CD14-positive monocyte (primary cell): ENCODE measurements at places on chromosomes 1 and 21.

GRCh38 chr1:216045400-216045799 lies 377.8 kb downstream of the USH2A start:
- no peak for DNase-seq

- DNase-seq: no peak
Observed at GRCh38 chr1:28796352-28797211, 15.4 kb upstream of the OPRD1 start.

DNA sequence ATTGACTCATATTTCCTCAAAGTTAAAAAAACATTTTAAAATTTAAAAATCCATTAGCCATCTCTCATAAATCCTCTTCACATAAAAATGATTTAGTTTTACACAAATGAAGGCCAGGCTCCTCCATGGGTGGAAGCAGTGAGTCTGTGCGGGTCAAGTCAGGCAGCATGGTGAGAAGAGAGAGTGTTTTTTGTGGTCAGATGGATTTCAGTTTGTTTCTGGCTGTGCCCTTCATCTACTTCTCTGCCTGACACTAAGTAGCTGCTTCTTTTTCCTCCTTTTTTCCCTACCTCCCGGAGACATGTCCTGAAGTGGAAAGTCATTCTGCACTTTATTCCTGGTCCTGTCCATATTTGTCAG lies 10.3 kb downstream of the PLA2G4A start:
- DNase-seq: peak; percentile 10

GRCh38 chr1:3053986-3054385 lies 15.0 kb upstream of the PRDM16 start:
- no peak for DNase-seq

- DNase-seq: no peak
Observed at GRCh38 chr1:3314491-3315381, 139.7 kb upstream of the ARHGEF16 start.

DNA sequence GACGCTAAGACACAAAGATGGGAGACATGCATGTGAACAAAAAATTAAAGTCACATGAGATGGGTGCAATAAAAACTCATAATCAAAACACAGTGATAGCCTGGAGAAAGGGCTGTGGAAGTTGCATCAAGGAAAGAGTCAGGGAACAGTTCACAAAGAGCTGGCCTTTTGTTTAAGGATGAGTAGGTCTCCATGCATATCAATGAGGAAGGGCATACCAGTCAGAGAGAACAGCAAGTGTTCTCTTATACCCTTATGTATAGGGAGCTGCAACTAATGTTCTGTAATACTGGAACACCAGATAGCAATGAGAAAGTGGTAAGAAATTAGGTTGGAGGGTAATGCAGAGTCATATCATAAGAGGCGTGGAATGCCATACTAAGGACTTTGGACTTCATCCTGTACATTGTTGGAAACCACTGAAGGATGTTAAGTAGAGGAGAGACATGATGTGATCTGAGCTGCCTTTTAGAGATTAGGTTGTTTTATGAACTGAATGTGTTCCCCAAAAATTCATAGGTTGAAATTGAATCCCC lies 46.7 kb upstream of the SAMD13 start:
- DNase-seq: no peak

DNA sequence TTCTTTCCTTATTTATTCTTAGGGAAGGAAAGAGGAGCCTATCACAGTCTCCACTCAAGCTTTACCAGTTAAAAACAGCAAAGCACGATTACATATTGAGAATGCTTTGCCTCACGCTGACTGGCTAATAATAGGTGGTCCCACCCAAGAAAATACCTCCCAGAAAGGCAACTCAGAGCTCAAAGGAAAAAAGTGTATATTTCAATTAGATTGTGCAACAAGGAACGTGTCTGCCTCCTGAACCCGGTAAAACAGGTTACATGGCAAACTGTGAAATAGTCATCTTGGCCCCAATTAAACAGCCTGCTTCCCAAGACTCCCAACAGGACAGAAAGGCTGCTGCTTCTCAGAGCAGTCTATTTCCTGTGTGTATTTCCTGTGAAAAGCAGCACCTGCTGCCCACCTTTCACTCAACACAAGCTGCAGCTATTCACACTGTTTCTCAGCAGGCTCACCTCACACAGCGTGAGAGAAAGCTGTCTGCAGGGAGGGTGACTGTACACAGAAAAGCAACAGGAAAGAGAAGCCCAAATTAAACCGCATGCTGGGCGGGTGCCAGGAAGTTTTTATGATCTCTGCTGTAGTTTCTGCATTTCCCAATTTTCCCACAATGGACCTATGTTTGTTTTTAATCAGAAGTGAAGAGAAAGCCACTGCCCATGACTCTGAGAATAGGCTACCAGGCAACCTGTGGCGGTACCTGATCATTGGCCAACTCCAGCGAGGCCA lies 44.0 kb downstream of the URB1 start:
- DNase-seq: no peak

DNA sequence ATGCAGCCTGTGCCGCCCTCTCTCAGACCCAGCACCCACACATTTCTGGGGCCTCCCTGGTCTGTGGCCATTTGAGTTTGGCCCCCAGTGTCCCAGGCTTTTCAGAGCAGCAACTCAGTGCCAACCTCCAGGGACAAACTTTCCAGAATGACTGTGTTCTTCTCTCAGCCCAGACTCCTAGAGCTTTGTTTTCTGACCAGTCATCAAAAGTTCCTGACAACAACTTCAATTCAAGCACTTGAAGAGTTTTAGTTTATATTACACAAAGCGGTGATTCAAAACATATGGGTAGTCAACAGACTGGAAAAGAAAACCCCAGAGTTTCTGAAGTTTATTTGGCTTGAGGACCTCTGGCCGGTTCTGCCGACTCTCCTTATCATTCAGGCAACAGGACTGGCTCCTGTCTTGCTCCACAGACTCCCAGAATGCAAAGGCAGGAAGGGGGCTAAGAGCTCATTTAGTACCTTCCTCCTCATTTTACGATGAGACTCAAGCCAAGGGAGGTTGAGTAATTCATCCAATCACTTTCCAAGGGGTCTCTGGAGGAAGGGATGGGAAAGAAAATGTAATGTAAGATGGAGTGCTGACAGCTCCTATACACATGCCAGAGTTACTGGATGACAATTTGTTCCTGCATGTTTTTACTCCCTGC lies 27.0 kb upstream of the TIAM1 start:
- no peak for DNase-seq

- no peak for DNase-seq
Observed at GRCh38 chr1:203914292-203914691, 52.9 kb downstream of the SNRPE start.

DNA sequence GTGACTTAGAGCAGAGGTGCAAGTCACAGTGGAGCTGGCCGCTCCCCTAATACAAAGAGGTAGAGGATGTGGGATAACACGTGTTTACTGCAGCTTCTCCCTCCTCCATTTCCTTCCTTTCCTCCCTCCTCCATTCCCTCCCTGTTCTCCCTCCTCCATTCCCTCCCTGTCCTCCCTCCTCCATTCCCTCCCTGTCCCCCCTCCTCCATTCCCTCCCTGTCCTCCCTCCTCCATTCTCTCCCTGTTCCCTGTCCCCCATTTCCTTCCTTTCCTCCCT lies 124.0 kb downstream of the CRYAA start:
- DNase-seq: no peak

GRCh38 chr21:25682382-25682781 lies 43.3 kb downstream of the JAM2 start:
- no peak for DNase-seq

GRCh38 chr1:208835097-208835463 lies 590.9 kb upstream of the PLXNA2 start:
- no peak for DNase-seq

- DNase-seq: no peak
Observed at GRCh38 chr1:203000217-203000944, 6.8 kb upstream of the TMEM183A start.

DNA sequence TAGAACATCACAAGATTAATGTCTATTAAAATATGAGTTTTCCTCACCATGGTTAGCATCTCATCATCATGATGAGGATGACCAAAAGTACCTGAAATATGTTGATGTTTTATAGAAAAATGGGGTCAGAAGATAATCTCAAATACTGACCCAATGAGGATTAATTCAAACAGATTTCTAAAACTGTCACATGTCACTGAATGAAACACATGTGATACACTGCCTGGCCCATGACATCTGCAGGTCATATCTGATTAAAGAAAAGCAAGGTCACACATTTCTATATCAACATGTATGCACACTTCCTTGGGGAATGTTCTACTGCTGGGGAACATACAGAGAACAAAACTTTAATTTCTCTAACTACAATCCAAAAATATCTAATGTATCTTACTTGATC lies 470.6 kb upstream of the ADGRL2 start:
- DNase-seq: no peak

DNA sequence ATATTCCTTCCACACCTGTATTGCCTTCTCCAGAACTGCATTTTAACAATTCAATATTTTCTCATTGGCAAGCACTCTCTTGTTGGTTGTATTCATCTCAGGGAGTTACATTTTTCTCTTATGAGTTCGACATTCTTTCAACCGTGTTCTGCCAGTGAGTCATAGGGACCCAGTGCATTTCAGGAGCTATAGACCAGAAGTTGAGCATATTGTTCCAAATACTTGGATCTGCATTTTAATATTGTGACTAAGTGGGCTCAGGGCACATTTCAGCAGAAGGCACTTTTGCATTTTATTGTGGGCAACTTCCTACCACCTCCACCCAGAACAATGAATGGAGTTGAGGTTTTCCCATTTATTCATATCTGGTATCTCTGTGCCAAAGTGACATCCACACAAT lies 132.8 kb downstream of the TNFSF18 start:
- DNase-seq: no peak

DNA sequence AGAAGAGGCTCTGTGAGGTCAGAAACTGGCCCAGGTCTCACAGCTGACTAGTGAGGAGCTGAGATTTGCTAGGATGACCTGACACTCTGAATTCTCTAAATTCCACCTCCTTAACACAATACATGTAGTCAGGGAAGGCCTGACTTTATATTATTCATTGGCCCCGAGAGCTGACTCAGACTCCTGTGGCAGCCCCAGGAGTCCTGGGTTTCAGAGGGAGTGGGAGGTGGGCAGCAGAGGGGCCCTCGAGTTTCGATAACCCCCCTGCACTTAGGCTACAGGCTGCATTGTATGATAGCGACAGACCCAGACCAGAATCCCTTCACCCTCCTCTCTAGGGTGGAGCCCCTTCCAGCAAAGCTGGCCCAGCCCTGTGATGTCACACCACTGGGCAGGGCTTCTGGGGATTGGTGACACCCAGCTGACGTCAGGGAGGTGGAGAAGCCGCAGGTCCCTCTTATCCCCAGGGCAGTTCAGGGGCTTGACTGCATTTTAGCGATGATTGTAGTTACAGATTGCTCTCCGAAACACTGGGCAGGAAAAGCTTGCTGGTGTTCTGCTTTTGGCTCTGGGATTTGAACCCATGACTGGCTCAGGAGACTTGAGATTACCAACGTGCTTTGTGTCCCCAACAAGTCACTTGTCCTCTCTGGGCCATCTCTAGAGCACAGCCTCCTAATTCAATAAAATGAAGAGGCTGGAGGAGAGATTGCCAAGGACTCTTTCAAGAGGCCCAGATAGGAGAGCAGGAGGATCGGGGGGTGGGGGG lies 17.0 kb upstream of the GPR37L1 start:
- DNase-seq: no peak

- DNase-seq: peak; percentile 60
Observed at GRCh38 chr1:178031856-178032320, 62.0 kb upstream of the RASAL2 start.

- no peak for DNase-seq
Observed at GRCh38 chr1:13970631-13971247, 270.8 kb downstream of the PRDM2 start.

DNA sequence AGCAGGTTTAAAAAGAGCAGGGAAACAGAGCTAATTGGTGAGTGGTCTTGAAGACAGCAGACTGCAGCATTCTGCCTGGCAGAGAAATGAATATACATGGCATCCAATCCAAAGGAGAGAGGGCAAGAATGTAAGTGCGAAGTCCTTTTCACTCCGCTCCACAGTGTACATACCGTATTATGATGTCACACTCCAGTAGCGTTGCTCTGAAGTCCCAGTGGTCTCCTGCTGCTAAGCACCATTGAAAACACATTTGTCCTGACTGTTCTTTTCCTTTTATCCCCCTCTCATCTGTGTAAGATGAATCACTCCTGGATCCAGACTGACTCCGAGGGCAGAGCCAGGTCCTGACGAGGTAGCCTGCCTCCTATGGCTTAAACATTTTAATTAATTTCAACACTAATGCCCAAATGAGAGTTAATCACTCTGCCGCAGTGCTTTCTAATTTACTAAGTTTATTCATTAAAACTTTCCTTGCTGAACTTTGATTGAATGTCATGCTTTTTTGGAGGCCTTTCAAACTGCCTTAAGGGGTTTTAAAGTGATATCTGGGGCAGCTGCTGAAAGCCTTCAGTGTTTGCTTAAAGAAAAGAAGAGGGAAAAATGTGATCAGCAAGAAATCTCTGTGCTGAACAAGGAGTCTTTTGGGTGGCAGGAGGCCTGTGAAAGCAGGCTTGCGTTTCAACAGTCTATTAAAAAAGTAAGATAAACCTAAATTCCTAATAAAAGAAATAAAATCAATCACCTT lies 227.2 kb downstream of the ATG4C start:
- DNase-seq: no peak

GRCh38 chr1:151011154-151011850 lies 3.1 kb downstream of the PRUNE1 start:
- DNase-seq: no peak

GRCh38 chr1:102578804-102579203 lies 529.5 kb downstream of the COL11A1 start:
- DNase-seq: no peak

GRCh38 chr1:34268311-34268954 lies 91.7 kb downstream of the C1orf94 start:
- no peak for DNase-seq

- no peak for DNase-seq
Observed at GRCh38 chr1:190478149-190479049, 735 bp upstream of the BRINP3 start.

- no peak for DNase-seq
Observed at GRCh38 chr1:170568197-170568596, 36.2 kb downstream of the GORAB start.

DNA sequence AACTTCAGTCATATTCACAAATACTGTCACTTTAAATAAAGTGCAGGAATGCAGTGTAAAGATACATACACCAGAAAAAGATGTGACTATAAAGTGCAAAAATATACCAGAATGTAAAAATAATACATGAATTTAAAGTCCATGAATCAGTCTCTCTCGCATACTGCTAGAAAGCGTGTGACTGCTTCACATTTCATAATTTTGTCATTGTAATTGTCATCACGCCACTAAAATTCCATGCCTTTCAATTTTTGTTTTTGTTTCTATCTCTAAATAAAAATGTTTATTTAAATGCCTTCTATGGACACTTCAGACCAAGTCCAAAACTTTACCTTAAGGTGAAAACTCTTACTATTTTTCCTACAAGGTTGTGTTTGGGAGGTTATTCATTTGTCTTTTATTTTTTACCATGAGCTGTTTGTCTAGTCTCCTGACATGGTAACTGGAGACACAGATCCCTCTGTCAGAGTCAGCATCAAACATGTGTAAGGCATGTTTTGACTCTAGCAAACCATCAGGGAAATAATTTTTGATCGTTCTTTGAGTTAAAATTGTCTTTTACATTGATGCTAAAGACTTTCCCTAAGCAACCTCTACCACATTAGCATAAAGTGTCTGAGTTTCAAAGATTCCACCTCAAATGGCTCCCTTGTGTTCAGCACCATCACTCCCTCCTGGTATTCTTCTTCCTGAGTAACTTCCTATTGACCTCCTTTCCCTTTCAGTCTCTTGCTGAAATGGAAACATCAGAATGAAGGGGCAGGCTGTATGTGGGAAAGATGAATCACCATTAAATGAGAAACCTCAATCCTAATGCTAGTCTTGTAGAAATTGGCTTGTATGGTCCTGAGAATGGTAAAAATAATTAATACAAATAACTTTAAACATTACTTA lies 14.0 kb upstream of the AIM2 start:
- DNase-seq: peak; percentile 37
